Posterior vena cava (tissue), 2 donors: ENCODE measurements at places on chromosomes 1 and 21. TPM values are rescaled to one million over a fixed set of nuclear protein-coding genes. Genes with fewer than 3 reads are reported as not detected.

DNA sequence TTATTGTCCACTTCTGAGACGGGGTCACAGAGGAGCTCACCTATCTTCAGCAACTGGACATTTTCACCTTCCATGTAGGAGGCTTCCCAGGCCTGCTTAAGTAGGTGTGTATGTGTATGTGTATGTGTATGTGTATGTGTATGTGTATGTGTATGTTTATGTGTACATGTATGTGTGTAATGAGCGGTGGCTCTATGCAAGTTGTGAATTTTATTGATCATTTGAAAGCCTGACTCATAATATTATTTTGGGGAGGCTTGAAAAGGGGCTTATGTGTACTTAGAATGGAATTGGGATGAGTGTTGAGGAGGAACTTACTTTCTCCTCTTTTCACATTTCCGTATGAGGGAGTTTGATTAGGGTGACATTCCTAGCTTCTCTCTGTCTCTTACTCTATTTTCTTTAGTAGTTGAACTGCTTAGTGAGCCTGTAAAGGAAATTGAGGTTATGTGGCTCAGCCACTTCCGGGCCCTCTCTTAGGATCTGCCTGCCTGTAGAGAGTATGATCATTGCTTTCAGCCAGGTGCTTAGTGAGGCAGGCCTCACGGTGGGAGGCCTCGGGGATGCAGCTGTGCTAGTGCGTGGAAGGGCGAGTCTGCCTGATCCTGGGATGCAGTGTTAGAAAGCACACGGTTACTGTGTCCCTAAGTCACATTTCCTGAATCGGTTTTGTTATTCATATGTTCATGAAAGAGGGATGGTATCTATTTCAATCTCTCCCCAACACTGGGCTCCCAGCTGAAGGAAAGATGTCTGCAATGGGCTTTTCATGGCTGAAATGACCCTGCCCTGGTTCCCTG lies 61.0 kb downstream of the IER5 start:
- no peak for DNase-seq

Gene FAM72D
- total RNA-seq = 0.42 TPM

DNA sequence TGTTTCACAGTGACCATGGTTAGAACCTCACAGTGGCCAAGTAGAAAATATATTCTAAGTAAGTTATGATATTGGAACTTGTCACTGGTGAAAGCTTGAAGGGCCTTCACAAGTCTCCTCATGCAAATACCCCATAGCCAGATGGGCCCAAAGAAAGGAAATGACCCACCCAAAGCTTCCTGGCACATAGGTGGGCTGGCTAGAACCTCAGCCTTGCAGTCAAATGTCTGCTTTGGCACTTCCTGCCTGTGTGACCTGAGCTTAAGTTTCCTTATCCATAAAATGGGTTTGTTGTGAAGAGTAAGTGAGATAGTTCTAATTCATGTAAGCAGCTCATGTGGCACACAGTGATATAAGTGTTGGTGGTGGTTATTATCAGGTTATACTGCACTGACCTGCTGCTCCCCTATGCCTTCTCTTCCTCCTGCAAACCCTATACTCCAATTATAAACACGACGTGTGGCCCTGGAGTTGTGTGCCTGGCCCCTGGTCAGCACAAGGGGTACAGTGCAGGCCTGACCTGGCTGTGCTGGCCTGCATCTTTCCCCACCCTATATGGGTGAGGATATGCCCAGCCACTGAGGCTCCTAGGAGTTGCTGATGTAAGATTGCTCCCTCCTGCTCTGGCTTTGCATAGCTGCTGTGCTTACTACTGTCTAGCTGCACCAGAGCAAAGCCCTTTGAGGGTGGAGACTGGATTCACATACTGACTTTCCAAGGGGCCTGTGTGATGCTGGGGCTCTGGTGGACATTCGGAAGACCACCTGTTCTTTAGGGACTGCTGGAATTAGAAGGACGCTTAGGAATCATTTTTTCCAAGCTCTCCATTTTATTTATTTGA lies 4.7 kb upstream of the SLFNL1 start:
- DNase-seq = no peak

Gene AMY1C
- total RNA-seq = not detected

DNA sequence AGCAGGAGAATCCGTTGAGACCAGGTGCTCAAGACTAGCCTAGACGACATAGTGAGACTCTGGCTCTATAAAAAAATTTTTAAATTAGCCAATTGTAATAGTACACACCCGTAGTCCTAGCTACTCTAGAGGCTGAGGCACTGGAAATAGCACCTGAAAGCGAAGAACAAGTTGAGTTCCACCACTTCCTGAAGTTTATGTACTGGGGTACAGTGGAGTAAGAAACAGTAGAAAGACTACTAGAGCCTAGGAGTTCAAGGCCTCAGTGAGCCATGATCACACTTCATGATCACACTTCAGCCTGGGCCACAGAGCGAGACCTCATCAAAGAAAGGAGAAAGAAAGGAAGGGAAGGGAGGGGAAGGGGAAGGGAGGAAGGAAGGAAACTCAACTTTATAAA lies 19.8 kb downstream of the RSBN1 start:
- DNase-seq = no peak

GRCh38 chr1:24186993-24187790 lies at the start of gene IFNLR1:
Gene IFNLR1, minus strand, starts transcription at chr1:24187289. Its CDS starts 41 bp downstream, at chr1:24187248.
- DNase-seq = no peak

Gene SLC45A1
- 3.6 TPM for total RNA-seq

Gene EPS15
- 79.6 TPM for total RNA-seq

Gene TFF1
- not detected for total RNA-seq

- DNase-seq = no peak
These were observed 6.3 kb downstream of the CD2 start for GRCh38 chr1:116760487-116760886.

Gene CFH
- 151 TPM for total RNA-seq

Gene PTPRC
- total RNA-seq = 30.8 TPM

- no peak for DNase-seq
These were observed 227 bp downstream of the NBL1 start for GRCh38 chr1:19644395-19644680.

DNA sequence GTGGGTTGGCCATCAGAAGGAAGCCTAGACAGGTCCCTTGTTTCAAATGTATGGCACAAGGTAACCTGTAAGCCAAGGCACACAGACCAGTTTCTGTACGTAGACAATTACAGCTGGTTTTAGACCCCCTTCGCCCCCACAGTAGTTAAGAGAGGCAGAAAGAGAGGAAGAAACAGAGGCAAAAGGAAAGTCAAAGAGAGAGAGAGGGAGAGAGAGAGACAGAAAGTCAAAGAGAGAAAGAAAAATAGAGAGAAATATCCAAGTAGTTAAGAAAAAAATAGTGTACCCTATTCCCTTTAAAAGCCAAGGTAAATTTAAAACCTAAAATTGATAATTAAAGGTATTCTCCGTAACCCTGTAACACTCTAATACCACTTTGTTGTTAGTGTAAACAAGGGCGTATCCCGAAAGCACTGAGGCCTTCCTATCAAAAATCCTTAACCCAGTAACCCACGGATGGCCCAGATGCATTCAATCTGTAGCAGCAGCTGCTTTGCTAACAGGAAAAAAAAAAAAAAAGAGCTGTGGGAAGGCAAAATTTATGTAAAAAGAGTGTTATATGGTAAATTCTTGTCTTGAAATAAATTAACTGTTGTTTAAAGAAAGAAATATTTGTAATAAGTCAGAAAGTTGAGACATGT lies 49.4 kb downstream of the ADCY10 start:
- no peak for DNase-seq

DNA sequence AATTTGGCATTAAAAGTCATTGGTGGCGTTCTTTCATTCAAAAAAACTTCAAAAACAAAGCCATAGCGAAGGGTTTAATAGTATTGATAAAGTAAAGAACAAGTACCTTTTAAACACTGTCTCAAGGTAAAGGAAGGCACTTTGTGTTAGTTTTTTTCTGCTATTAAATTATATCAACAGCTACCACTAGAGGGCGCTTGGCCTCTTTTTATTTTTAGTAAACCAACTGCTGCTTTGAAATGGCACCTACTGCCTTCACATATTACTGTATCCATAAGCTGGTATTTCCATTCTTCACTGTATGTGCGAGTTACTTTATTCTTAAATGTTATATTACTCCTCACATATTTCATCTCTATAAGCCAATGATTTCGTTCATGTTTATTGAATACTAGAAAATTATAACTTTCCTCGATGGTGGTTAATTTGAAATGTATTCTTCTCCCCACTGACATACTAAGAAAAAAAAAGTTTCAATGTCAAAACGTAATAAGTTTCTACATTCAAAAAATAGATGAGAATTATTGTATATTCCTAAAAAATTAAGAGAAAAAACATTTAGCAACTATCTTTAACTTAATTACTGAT lies 125.7 kb upstream of the CXADR start:
- DNase-seq = no peak

DNA sequence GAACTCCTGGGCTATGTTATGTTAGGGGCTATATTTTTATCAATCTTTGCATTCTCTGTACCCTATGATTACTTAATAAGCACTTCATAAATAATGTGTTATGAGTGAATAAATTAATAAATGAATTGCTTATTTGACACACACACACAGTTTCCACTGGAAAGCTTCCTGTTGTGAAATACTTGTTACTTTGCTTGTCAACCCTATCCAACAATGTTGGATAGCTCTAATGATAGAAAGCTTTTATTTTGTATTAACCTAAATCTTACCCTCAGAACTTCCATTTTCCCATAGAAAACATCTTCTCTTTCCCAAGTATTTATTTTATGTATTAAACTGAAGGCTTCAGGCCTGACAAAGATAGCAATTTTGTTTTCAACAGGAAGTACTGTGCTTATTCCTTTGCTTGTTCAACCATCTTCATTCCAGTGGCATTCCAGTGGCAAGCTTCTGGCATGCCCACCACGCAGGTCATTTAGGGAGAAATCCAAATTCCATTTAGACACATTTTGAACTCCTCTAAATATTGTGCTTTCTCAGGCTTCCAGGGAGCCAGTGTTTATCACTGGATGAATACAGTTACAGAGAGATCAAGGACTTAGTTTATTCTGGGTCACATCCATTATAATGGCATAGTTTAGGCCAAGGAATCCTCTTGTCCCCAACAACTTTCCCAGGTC lies 134.4 kb downstream of the TGFB2 start:
- no peak for DNase-seq

DNA sequence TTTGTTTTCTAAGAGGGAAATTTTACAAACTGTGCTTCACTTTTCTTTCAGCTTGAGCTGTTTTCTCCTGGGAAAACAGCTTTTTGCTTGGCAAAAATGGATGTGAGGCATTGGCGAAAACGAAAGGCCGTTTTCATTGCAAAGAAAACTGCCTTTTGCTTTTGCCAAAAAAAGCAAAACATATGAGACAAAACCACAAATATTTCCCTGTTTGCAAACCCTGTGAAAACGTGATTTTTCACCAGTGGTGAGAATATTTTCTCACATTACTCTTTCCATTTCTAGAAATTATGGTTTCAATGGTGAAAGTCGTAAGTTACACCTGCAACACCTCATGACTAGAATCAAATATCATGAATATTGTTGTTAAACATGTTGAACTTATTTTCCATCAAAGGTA lies 74.0 kb upstream of the ZBTB18 start:
- DNase-seq = no peak

Gene COL11A1
- 1.00 TPM for total RNA-seq

Gene C1orf21
- total RNA-seq = 69.3 TPM

Gene PRR9
- not detected for total RNA-seq

- no peak for DNase-seq
These were observed 29.7 kb downstream of the TSHB start for GRCh38 chr1:115059316-115059715.

DNA sequence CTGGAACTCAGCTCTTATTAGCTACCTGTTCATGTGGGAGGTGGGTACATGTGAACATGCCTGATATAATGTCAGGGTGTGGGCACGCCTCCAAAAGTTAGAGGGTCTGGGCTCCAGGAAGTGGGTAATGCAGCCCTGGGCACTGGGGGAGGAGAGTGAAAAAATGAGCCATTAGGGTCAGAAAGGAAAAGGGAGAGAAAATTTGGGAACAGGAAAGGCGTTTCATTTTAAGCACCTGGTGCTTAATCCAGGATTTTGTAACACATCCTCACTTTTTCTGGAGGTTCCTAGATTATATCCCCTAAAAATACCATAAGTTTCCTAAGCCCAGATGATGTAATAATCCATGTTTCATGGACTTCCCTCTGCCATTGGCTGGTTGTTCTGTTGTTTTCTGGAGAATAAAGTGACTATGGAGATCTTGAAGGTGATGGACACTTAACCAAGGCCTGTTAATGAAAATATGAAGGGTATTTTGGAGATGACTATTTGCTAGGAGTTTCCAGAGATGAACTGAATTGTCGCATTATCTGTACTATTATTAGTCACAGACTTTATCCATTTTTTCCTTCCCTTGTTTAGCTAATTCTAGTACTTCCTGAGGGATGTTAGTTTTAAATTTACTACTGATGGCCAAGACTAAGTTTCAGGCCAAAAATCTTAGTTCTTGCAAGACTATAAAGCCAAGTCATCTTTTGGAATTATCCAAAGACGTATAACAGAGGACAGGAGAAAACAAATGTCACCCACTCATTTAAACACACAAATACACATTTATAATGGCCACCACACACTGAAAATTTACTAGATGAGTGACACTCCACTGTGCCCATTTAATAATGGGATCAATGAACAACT lies 24.4 kb upstream of the TARBP1 start:
- DNase-seq = no peak

DNA sequence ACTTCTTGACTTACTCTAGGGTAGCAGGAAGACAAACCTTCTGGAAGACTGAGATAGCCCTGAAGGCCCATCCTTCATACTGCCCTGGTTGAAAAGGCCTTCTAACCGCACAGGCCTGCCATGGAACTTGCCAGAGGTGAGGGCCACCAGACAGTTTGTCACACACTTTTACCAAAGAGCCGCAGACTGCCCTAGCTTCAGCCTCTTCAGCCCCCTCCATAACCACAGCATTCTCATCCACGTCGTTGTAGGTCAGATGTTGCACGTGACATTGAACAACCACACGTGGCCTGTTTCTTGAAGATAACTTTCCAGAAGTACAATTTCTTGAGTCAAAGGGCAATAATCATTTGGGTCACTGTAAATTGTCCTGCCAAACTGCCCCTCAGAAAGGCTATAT lies 18.9 kb downstream of the ZNF362 start:
- no peak for DNase-seq

Gene CLIC4
- 566 TPM for total RNA-seq

GRCh38 chr1:7278045-7278444 lies 492.8 kb downstream of the CAMTA1 start:
- DNase-seq = no peak

Gene FAM177B
- total RNA-seq = not detected

Gene FMO1
- 2.2 TPM for total RNA-seq

Gene TMEM39B
- 11.5 TPM for total RNA-seq

- no peak for DNase-seq
These were observed 782 bp upstream of the SDE2 start for GRCh38 chr1:225999912-226000337.

DNA sequence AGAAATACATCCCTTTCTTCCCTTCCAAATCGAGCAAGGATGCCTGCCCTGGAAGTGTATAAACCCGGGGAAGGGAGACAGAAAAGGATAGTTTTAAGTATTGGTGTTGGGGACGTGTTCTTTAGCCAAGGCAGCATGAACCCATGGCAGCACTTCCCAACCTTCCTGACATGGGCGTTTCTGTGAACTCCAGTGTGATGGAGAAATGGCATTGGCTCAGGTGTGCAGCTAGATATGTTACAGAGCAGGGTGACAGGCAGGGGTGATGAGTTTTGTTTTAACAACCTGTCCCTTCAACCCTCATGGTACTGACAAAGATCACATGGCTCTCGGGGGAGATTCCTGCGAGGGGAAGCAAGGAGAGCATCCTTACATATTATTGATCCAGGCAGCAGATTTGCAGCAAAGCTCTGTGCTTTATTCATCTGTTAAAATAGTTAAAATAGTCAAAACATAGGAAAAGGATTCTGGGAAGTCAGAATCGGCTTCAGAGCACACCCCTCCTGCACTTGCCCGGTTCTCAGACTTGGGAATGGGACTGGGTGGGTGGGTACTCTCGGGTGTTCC lies 4.0 kb downstream of the MX1 start:
- DNase-seq = peak; percentile 28
